ENCODE measurements at places on chromosomes 5 and 9.

- no peak for DNase-seq
Measured at GRCh38 chr5:72658161-72658560, 151.0 kb upstream of the ZNF366 start.

- DNase-seq: no peak
Measured at GRCh38 chr5:128491291-128491690, 46.8 kb downstream of the FBN2 start.

DNA sequence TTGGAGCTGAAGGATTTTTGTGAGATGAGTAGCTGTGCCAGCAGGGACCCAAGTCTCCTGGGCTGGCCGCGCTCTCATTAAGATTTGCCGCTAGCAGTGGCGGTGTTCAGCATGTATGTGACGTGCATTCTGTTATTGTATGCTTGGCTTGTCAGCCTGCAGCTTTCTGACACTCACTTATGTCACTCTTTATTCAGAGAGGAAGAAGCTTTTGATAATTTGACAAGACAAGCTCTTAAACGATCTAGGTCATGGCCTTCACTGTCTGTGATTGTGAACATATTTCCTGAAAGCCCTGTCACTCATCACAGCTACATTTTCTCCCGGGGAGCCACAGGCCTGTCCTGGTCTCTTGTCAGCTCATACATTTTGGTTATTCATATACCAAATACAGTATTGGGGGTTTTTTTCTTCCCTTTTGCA lies 98.2 kb upstream of the GRHPR start:
- no peak for DNase-seq

DNA sequence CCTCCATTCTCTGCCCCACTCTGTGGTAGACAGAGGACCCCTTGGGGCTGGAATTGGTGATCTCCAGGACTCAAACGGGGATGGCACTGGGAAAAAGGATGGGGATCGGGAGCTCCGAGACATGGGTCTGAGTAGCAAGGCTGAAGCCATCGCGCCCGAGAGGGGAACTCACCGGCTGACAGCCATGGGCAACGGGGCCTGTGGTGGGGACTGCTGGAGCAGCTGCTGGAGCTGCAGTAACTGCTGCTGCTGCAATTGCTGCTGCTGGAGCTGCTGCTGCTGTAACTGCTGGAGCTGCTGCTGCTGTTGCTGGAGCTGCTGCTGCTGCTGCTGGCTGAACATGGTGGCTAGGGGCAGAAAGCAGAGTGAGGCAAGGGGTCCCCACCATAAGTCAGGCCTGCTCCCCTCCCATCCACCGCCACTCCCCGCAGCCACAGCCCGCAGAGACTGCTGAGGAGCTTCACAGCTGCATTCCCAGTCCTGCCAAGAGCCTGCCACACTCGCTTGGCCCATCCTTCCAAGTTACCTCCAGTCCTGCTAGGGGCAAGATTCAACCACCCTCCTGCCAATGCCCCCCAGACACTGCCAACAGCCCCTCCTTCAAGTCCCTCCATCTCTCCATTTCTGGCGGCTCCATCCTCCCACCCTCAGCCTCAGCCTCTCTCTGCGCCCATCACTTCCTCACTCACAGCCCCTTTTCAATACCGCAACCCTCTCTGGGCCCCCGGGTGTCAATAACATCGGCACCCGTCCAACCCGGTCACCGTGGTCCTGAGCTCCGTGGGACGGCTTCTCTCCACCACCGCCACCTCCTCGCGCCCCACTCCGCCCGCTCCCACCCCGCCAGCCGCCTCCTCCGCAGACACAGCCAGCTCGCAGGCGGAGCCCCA lies 611 bp downstream of the CIZ1 start:
- no peak for DNase-seq

- DNase-seq: no peak
Measured at GRCh38 chr9:134326724-134327601, 708 bp downstream of the RXRA start.

GRCh38 chr9:134055981-134056461 lies 11.8 kb downstream of the BRD3 start:
- DNase-seq: no peak

DNA sequence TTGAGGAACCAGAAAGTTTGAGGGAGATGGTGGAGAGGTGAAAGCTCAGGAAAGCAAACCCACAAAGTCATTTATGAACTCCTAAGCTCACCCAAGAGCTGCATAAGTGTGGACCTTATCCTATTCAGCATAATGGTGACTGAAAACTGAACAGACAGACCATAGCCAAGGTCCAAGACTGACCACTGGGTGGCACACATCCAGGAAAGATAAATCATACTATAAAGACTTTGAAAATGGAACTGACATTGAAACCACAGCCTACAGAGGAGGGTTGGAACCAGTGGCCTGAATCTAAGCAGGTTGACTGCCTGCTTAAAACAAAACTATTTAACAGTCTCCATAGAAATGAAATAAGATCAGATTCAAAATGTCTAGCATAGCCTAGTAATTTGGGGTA lies 121.0 kb upstream of the RGS7BP start:
- no peak for DNase-seq

GRCh38 chr5:6419340-6419852 lies 29.3 kb upstream of the UBE2QL1 start:
- no peak for DNase-seq

GRCh38 chr9:530681-531080 lies 310.8 kb upstream of the DMRT1 start:
- no peak for DNase-seq

DNA sequence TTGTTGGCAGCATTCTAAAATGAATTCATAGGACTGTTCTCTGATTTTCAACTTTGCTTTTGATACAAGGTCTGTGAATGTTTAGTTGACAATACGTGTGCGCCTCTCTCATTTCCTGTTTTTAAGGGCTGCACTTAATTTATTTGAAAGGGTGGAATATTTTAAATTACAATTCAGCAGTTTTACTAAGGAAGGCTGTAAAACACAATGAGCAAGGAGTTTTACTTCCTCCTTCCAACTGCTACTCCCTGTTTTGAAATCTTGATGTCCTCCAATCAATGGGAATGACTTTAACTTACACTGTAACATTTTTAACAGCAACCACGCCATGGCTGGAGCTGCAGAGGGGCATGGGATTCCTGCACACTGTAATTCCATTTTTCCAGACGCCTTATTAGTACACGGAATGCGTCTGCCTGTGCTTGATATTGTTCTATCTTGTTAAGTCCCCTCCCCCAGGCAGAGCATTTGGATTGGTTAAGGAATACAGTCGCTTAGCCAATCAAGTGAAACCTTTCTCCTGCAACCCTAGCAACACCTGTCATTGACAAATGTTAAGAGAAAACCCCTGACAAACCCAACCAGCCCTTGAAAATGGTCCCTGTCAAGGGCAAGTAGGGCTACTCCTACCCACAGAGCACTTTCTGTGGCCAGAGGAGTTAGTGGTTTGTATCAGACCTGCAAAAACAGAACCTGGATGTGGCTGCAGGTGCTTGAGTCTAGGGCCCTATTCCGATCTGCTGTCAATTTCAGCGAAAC lies 12.5 kb upstream of the ZSWIM6 start:
- DNase-seq: no peak

DNA sequence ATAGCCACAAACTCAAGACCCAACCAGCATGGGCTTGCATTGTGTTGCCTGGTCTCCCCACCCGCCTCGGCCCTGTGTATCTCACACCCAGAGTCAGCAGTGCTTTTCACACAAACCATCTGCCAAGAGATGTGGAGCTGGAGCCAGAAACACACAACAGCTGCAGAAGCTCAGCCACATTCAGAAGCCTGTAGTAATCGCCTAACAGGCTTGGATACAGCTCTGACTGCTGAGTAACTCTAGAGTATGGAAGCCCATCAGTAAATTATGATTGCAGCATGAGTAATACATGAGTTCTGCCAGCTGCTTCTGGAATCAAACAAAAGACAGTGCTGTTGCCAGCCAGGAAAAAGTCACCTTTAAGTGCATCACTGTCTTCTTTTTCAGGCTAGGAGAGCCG lies 16.0 kb downstream of the TEK start:
- peak; percentile 52 for DNase-seq

DNA sequence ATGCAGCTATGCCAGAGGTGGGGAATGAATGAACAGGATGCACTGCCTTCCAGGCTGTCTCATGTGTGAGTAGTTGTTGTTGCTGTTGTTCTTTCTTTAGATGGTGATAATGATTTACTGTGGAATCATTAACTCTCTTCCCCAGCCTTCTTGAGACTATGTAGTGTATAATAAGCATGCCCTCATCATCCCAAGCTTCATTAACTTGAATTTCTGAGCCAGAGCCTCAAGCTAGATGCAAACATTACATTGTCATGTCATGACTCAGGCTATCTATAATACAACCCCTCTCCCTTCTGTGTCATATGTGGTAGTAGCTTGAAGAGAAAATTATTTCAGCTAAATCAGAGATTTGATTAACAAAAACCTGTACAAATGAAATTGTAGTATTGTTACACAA lies 10.0 kb upstream of the ADAMTSL1 start:
- no peak for DNase-seq

DNA sequence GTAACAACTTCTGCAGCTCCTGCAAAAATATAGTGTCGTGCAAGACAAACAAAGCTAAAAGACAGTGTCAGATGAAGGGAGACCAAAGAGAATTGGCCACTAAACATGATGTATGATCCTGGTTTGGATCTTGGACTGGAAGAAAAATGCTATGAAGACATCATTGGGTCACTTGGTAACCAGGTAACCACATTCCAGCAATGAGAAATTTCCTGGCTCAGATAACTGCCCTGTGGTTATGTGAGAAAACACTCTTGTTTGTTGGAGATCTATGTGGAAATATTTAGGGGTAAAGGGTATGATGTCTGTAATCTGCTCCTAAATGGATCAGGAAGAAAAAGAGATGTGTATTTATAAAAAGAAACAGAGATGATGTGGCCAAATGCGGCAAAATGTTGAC lies 45.5 kb upstream of the ANKRD33B start:
- DNase-seq: no peak

- no peak for DNase-seq
Measured at GRCh38 chr9:123550797-123551196, 194.8 kb downstream of the CRB2 start.

GRCh38 chr9:109088221-109088620 lies 31.5 kb downstream of the TMEM245 start:
- no peak for DNase-seq

- no peak for DNase-seq
Measured at GRCh38 chr9:20054734-20055133, 265.9 kb upstream of the SLC24A2 start.

GRCh38 chr5:149062371-149063016 lies 368 bp downstream of the SH3TC2 start:
- no peak for DNase-seq

DNA sequence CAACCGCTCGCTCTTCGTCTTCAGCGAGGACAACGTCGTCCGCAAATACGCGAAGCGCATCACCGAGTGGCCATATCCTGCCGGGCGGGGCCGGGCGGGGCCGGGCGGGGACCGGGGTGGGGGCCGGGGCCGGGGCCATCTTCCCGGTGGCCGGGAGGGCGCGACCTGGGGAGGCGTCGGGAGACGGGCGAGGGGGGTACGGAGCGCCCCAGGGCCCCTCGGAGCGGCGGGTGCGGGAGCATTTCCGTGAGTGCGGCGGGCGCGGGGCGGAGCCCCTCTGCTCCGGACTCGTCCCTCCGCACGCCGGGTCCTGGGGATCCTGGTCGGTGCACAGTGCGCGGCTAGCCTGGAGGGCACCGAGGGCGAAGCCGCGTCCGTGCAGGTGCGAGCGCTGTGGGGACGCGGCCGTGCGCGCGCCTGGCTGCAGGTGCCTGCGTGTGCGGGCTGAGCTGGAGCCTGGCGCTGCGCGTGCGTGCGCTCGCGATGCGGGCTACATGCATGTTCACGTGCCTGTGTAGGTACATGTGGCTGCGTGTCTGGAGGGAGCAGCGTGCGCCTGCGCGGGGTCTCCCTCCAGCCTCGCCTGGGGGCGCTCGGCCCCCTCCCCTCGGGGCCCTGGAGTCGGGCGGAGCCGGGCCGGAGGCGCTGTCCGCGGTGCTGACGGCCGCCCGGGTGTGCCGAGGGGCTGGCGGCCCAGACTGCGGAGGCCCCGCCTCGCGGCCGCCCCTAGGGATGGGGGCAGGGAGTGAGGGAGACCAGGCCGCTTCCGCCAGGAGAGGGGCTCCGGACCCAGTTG lies 762 bp downstream of the CACNA1B start:
- no peak for DNase-seq

DNA sequence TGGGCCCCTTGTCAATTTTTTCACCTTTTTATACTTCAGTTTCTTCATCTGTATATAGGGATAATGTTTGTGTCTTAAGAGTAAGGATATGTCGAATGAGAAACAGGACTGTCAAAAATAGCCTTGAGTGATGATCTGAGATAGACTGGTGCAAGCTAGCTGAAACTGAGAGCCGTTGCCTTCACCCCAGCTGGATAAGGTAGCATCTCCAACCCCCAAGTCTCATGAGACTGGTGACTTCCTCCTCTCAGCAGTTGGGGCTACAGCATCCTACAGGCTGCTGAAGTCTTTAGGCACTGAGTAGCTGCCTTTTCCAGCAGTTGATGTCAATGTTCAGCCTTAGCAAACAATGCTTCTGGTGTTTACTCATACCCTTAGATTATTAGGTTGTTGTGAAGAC lies 330.2 kb downstream of the OSTF1 start:
- DNase-seq: no peak

- peak; percentile 97 for DNase-seq
Measured at GRCh38 chr5:91383027-91383955, at the start of gene ARRDC3. Gene ARRDC3, minus strand, starts transcription at chr5:91383317. Its CDS starts 225 bp downstream, at chr5:91383092.

- DNase-seq: no peak
Measured at GRCh38 chr5:91219803-91220371, 163.2 kb downstream of the ARRDC3 start.

GRCh38 chr5:30690931-30691330 lies 502.6 kb upstream of the CDH6 start:
- no peak for DNase-seq

DNA sequence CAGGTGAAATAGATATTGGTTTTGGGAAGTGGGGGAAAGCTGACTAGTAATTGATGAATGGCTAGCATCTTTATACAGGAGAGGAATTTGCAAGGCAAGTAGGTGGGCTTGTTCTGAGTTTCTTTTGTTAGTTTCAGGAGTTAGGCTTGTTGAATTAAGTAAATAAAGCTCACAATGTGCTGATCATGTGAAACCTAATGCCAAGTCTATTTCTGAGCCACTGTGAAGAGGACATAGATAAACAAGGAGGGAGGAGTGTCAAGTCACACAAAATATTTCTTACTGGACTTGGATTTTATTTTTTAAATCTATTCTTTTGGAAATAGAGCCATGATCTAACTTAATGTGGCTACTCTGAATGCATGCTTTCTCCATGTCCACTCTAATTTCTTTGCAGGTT lies 19.9 kb downstream of the GDA start:
- no peak for DNase-seq

- DNase-seq: no peak
Measured at GRCh38 chr5:6302075-6302474, 76.3 kb downstream of the MED10 start.

GRCh38 chr9:114631166-114631565 lies 20.1 kb downstream of the TMEM268 start:
- no peak for DNase-seq

GRCh38 chr5:157088342-157088990 lies 20.4 kb downstream of the HAVCR2 start:
- DNase-seq: no peak

DNA sequence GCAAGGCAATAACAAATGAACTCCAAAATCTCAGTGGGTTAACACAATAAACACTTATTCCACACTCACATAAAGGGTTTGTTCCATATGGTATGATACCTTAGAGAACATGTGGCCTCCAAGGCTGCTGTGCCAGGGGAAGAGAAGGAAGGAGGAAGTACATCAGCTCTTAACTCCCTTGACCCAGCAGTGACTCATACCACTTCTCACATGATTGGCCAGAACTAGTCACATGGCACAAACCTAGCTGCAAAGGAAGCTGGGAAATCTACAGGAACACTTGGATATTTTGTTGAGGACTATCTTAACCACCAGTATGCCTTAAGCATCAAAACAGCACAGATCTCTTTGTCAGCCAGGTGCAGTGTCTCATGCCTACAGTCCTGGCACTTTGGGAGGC lies 99.3 kb downstream of the SLIT3 start:
- no peak for DNase-seq
